Activated CD8-positive, alpha-beta T cell treated with anti-CD3 and anti-CD28 coated beads, Interleukin-2, amount 10 ng/mL, durations not matched to agents 7 days and 5 days (primary cell): ENCODE measurements at places on chromosomes 2 and 18. TPM values are rescaled to one million over a fixed set of nuclear protein-coding genes. Genes with fewer than 3 reads are reported as not detected.

DSG3 gene
- not detected for total RNA-seq

MCFD2 gene
- 41.7 TPM for total RNA-seq

VAMP8 gene
- total RNA-seq, result 141 TPM

DNA sequence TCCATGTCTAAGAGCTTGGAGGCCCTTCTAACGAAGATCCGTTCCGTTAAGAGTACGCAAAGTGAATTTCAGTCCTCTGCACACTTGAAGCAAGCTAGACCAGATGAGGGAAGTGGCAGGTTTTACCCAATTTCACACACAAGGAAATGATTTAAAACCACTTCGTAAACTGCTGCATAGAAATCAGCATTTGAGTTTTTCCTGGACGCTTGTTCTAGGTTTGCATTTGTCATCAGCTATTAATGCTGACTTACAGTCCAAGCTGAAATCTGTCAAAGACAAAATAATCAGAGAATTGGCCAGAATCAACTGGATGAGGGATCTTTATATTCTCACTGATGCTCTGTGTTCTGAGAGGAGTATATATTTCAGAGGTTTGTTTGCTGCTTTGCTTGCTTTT lies 117.6 kb upstream of the RASGRP3 start:
- H3K27me3 ChIP-seq, result no peaks in the 10 kb centered on the region
- no peak for DNase-seq
- peaks cover 7% of the 10 kb centered on the region for H3K36me3 ChIP-seq
- H3K4me3 ChIP-seq, result no peak overlapping the region

DNA sequence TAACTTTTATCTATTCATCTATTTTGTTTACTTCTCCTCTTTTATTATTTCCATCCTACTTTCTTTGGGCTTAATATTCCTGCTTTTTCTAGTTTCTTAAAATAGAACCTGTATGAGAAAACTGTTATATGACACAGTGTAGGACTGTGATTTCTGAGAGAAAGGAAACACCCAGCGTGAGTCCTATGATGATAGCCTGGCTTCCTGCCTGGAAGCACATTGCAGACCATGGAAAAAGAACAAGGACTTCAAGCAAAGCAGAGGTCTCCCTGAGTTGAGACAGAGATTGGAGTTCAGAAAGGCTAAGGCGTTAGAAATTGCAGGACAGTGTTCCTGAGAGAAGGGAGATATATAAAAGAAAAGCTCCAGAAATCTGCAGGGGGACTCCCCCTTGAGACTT lies 7.8 kb downstream of the RBM44 start:
- no peak overlapping the region for H3K27ac ChIP-seq
- peaks cover 11% of the 10 kb centered on the region for H3K27me3 ChIP-seq
- H3K36me3 ChIP-seq, result no peaks in the 10 kb centered on the region
- DNase-seq, result no peak
- no peak overlapping the region for H3K4me3 ChIP-seq

DNA sequence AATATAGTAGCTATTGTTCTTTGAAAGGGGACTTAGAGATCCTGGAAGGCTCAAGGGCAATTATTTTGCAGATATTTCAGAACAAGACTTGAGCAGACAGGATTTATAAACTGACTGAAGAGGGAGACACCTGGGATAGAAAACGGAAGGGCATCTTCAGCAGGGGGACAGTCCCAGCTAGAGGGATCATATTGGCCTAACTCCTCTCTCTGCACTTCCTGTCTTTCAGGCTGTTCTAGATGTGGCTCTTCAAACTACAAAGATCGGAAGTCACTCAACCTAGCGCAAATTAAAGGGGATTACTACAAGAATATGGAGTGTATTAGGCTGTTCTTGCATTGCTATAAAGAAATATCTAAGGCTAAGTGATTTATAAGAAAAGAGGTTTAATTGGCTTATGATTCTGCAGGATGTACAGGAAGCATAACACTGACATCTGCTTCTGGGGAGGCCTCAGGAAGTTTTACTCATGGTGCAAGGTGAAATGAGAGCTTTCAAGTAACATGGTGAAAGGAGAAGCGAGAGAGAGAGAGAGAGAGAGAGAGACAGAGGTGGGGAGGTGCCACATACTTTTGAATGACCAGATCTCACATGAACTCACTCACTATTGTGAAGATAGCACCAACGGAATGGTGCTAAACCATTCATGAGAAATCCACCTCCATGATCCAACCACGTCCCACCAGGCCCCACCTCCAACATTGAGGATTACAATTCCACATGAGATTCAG lies 5.3 kb upstream of the CTIF start:
- peaks cover 1% of the 10 kb centered on the region for H3K4me1 ChIP-seq
- H3K27ac ChIP-seq, result no peak overlapping the region
- no peak for DNase-seq

- no peaks in the 10 kb centered on the region for H3K27me3 ChIP-seq
- H3K4me3 ChIP-seq, result no peak overlapping the region
These were observed 107.2 kb upstream of the ETAA1 start for GRCh38 chr2:67289921-67290371.

- H3K4me3 ChIP-seq, result no peak overlapping the region
- no peak for DNase-seq
- H3K36me3 ChIP-seq, result no peaks in the 10 kb centered on the region
These were observed 92.1 kb upstream of the EFEMP1 start for GRCh38 chr2:56015711-56016115.
